ENCODE measurements at places on chromosomes 4 and X.

DNA sequence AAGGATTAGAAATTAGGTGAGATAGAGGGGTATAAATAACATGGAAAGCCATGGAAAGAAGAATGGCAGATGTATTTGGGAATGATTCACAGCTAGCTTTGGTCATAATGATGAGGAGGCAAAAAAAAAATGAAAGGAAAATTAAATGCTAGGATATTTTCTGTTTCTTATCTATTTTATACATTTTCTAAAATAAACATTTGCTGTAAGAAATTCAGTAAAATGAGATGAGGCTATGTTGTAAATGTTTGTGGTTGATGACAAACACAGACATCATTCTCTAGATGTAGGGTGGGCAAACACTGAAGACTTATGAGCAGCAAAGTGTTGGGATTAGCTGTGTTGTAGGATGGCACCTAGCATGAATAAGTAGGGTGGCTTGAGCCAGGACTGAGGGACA, 407.1 kb downstream of the IL15 start:
- DNase-seq: peak; percentile 4

DNA sequence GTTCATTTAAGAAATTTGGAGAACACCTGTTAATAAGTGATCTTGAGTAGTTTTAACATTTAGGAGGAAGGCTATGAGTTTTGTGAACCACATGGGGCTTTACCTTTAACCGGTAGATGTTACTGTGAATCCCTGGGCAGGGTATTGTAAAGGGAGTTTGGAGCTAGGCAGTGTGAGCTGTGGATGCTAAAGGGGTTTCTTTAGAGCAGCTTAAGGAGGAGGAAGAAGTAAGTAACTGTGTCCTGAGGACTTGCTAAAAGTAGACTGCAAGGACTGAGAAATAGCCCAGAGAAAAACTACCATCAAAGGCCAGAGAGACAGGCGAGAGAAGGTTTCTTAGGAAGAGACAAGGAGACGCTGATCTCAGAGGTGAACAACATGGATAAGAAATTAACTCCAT, 5.6 kb downstream of the RHOH start:
- no peak for DNase-seq

- no peak for DNase-seq
Measured at GRCh38 chrX:360496-361150, 26.1 kb downstream of the PPP2R3B start.

GRCh38 chr4:125317525-125317877, 2.7 kb downstream of the FAT4 start:
- DNase-seq: peak; percentile 21

- DNase-seq: no peak
Measured at GRCh38 chr4:6194458-6195195, 5.7 kb downstream of the JAKMIP1 start.

- DNase-seq: no peak
Measured at GRCh38 chr4:147617841-147618691, 869 bp downstream of the TMEM184C start.

DNA sequence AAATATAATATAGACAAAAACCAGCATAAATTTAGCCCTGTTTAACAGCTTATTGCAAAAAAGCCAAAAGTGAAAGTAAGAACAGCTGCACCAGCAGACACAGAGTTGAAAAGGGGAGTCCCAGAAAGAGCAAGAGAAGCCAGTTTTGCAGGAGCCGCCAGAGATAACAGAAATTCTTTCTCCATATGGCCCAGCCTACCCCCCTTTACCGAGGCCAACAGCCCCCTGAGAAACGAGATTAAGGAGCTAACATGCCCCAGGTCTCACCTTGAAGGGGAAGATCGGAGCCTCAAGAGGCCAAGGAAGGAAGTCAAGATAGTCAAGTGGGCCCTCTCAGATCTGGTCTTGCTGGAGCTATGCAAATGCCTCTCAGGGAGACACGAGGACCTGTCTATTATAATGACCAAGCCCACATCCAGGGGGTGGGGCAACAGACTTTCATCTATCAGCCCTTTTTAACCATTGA, 4.8 kb downstream of the ACOX3 start:
- no peak for DNase-seq

DNA sequence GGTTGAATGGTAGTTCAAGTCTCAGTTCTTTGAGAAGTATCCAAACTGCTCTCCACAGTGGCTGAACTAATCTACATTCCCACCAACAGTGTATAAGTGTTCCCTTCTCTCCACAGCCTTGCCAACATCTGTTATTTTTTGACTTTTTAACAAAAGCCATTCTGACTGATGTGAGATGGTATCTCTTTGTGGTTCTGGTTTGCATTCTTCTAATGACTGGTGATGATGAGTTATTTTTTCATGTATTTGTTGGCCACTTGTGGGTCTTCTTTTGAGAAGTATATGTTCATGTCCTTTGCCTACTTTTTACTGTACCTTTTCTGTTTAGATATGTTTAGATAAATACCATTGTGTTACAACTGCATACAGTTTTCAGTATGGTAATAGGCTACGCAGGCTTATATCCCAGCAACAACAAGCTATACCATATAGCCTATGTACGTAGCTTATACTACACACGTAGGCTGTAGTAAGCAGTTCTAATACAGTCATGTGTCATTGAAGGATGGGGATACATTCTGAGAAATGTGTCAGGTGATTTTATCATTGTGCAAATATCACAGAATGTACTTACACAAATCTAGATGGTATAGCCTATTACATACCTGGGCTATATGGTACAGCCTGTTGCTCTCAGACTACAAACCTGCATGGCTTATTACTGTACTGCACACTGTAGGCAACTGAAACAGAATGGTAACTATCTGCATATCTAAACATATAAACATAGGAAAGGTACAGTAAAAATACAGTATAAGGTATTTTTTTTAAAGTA, 28.1 kb downstream of the KLHL8 start:
- DNase-seq: no peak

DNA sequence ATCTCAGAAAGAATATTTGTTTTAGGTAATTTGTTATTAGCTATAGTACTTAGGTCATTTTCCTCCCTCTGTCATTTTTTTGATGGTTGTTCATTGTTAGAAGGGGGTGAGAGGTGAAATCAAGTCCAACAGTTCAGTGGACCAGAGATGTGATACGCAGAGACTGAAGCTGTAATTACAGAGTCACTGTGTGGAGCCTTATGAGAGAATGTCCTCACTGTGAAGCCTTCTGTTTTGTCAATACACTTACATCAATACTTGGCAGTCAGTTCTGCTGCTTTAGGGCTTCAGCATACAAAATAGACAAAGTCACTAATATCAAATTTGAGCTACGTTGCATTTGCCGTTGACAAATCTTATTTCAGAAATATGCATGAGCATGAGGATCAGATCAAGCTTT, 692.5 kb downstream of the C4orf33 start:
- DNase-seq: no peak

- DNase-seq: no peak
Measured at GRCh38 chrX:107979534-107979933, 2.6 kb downstream of the TEX13B start.

DNA sequence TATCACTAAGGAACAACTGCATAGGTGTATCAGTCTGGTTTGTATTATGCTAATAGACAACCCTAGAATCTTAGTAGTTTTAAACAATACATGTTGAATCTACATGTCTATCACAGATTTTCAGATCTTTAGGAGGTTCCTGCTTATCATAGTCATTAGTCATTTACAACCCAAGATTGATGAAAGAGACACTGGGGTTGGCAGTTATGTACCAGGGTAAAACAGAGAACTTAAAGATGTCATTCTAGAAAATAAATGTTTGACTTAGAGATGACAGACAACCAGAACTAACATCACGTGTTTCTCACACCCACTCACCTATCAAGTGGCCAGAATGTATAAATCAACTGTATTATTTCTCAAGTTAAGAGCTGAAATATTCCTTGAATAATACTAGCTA, 181.9 kb downstream of the PABPC4L start:
- no peak for DNase-seq

GRCh38 chrX:52574416-52575275, 57.8 kb upstream of the XAGE1B start:
- DNase-seq: peak; percentile 13

DNA sequence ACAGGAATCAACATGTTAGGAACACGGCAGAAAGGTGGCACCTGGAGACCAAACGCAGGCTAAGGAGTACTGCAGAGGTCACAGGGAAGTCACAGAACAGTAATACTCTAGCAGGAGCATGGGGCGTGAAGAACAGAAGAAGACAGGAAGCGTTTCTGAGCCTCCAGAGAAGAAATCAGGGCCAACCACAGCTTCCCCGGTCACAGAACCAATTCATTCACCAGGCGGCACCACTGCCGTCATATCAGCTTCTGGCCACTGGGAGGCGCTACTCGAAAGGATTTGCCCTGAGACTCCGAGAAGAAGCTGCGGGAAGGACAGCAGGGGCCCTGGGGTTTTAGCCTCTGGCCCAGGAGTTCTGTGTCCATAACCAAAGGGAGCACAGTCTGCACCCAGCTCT, 78.0 kb upstream of the DRD5 start:
- no peak for DNase-seq

- no peak for DNase-seq
Measured at GRCh38 chr4:73687421-73687820, 52.9 kb upstream of the CXCL8 start.

DNA sequence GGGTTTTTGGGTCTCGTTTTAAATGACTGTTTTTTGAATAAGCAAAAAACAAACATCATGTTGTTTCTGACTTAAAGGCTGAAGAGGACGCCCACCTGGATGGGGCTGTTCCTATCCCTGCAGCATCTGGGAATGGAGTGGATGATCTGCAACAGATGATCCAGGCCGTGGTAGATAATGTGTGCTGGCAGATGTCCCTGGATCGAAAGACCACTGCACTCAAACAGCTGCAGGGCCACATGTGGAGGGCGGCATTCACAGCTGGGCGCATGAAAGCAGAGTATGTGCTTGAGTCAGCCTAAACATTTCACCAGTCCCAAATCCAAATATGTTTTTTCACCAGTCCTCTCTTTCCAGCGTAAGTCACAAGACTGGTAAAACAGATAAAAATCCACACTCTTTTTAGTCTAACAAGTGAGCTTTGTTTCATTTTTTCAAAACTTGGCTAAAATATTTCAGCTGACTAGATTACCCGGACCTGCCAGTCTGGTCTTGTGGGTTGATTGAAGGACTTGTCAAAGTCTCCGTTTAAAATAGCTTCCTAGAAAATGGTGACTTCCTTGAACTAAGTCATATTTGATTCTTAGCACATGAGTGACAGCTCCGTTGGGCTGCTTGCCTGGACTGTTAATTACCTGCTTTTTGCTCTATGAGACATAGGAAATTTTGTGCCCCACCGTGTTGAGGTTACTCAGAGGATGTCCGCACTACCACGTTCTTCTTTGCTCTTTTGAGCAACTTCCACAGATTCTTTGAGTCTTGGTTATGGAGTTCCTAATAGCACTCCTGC, 20.8 kb downstream of the ENOPH1 start:
- DNase-seq: no peak

DNA sequence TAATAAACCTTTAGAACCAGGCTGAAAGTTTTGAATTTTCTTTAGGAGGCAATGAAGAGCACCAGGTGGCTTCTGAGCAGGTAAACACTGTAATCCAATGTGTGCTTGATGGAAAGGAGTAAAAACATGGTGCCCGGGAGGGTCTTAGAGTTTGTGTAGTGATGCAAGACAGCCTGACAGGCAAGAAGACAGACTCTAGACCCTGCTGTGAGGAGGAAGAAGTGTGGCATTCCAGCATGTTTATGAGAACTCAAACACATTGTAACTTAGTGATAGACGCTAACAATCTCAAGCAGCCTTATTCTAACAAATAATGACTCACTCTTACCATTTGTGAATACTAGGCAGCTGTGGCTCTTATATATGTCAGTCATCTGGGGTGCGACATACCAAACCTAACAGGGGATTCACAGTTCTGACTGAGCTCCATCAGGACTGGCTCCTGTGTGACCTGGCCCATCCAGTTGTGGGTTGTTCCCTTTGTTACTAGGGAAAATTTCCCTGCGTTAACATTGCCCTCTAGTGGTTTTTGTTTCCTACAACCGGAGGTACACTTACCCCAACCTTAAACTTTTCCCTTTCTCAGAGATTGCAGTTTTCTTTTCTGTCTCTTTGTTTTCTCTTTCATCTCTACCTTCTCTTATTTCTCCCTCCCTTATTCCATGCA, 53.8 kb downstream of the VSIG4 start:
- peak; percentile 24 for DNase-seq

GRCh38 chr4:62075521-62075920, 875.4 kb downstream of the ADGRL3 start:
- DNase-seq: no peak

GRCh38 chrX:40579141-40579540, 1.6 kb upstream of the ATP6AP2 start:
- DNase-seq: no peak

GRCh38 chr4:152099061-152099425, 338.2 kb upstream of the GATB start:
- DNase-seq: no peak

DNA sequence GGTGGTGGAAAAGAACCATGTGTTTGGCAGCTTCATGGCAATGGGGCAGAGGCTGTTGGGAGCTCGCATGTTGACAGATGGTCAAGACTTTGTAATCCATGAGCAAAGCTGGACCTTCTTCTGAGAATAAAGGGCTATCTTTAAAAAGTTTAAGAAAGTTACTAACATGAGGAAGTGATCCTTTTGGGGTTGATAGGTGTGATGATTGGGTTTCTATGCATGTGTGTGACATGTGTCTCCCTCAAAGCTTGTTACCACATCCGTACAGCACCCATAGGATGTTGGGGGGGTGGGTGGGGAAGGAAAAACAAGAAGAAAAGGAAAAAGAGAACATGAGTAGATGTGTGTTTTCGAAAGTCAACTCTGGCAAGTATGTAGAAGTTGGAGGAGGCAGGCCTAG, 123.0 kb upstream of the TLR3 start:
- no peak for DNase-seq

DNA sequence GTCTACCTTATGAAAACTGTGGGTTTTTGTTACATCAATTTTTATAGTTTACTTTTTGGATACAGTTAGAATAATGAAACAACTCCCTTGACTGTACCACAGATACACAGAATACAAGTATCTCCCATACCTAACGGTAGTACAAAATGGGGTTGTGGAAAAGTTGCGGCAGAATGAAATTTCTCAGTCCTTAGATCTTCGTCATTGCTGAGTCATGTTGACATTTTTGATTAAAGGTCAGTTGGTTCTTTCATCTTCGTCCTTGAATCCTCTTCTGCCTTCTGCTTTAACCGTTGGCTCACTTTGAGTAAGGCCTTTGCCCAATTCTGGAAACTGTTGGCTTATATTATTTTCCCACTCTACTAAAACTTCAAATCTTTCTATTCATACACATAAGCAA, 75.6 kb downstream of the TRIML1 start:
- no peak for DNase-seq

Measured in stromal cell of bone marrow (primary cell).